LHCN-M2 (cell line): ENCODE measurements at places on chromosomes 1 and 21.

- no peak for DNase-seq
These were observed 82.8 kb downstream of the PLPPR5 start for GRCh38 chr1:98921817-98922216.

GRCh38 chr1:236724506-236724905 lies 38.2 kb downstream of the ACTN2 start:
- DNase-seq, result peak; percentile 1

GRCh38 chr21:42597487-42598158 lies 55.8 kb upstream of the PDE9A start:
- no peak for DNase-seq

- DNase-seq, result no peak
These were observed 59.2 kb upstream of the SSX2IP start for GRCh38 chr1:84749427-84749826.

DNA sequence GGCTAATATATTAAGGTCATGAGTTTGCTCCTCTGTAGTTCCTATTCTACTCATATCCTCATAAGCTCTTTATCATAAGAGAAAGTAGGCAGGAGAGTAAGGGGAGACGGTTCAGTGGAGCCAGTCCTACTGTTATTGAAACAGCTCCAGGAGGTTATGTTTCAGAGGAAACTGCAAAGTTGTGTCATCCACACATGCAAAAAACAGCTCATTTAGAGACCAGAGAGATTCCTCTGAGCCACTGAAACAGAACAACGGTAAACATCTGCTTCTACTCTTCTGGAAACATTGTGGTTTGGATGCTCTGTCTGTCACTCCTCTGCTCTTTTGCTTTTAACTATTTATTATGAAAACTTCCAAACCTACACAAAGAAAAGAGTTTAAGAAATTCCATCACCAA lies 66.3 kb upstream of the PPP2R5A start:
- DNase-seq, result peak; percentile 76

DNA sequence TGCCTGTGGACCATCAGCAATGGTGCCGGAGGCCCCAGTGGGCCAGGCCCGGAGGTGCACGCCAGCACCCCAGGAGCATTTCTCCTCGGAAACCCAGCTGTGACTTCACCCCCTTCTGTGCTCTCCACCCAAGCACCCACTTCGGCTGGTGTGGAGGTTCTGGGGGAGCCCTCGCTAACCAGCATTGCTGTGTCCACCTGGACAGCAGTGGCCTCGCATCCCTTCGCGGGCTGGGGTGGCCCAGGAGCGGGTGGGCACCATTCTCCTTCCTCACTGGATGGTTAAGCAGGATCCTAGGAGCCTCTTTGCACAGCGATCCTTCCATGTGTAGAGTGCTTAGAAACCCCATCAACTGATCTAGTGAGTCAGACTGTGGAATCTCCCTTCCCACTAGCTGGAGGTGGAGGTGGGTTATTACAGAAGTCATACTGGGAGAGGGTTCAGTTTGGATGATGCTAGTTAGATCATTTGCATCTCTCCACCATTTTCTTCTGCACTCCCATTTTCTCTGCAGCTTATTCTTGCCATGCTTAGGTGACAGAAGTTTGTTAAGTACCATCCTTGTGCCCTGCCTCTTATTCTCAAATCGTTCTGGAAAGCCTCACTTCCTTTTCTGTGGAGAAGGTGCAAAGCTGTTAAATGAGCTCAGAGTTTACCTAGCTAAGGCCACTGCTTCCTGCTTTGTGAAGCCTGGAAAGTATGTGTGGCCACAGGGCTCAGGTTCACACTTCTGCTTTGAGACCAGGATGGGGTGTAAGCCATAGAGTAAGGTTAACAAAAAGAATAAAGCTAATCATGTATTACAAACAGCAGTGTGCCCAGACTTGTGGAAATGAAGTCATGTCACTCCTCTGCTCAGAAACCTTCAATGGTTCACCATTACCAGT lies 32.3 kb downstream of the TBX19 start:
- no peak for DNase-seq

- DNase-seq, result peak; percentile 64
These were observed 33.9 kb downstream of the TRIM62 start for GRCh38 chr1:33147997-33148314.

GRCh38 chr1:27529704-27530018 lies 39.7 kb upstream of the WASF2 start:
- no peak for DNase-seq

DNA sequence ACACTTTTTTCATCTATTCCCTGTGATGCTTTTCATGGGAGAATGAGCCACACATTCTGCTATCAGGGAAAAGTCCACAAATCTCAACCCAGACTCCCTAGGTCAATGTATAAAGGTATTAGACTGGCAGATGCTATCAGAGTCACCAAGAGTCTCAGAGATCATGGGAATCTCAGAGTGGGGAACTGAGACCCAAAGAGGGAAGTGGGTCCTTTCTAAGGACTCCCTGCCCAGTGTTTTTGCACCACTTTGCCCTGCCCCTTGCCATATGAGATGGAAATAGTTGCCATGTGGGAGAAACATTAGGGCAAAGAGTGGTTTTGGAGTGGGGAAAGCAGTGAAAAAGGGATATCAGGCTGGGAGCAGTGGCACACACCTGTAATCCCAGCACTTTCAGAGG lies 19.1 kb upstream of the AZIN2 start:
- DNase-seq, result no peak

DNA sequence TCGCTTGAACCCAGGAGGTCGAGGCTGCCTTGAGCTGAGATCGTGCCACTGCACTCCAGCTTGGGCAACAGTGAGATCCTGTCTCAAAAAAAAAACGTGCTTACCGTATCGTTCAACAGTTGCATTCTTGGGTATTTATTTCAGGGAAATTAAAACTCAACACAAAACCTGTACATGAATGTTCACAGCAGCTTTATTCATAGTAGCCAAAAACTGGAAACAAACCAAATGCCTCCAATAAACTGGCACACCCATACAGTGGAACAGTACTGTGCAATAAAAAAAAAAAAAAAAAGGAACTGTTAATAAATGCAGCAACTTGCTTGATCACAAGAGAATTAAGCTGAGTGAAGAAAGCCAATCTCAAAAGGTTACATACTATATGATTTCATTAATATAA lies 6.7 kb downstream of the KHDRBS1 start:
- DNase-seq, result no peak

DNA sequence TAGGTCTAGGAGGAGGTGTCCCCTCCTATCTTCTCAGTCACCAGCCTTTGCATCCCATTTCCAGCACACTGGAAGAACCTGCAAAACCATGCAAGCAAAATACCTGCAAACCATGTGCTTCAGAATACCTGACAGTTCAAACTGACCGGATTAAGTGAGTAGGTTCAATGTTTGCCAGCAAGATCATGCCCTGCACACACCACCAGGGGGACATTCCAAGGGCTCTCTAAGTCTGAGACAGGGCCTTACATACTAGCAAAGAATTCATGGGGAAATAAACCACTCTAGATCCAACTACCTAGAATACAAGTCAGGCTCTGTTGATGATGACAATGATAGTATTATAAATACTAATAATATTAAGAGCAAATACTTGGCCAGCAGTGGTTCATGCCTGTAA lies 27.6 kb downstream of the INPP5B start:
- DNase-seq, result peak; percentile 19
